Stimulated activated CD4-positive, alpha-beta T cell treated with anti-CD3 and anti-CD28 coated beads, Interleukin-1b, Interleukin-23, amount 100 ng/mL, for 24 hours (primary cell): ENCODE measurements at places on chromosomes 1 and 21.

- no peak for DNase-seq
These were observed 3.3 kb downstream of the DPH5 start for GRCh38 chr1:101022294-101022693.

GRCh38 chr1:48164571-48164970 is 57.9 kb upstream of the SLC5A9 start:
- DNase-seq = no peak

DNA sequence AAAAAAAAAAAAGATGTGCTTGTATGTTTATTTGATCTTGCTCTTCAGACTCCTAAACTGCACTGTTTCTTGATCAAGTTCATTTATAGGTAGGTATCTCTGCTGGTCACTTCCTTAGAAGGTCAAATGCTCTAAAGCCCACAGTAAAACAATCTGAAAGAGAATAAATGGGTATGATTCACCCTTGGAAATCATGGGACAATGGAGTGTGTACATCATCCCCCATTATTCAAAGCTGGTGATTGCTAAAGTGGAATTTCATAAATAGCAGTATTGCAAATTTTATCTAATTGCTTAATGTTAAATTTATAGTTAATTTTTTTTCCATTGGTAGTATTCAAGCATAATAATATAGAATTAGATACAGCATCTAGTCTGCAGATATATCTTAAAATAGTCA is 53.4 kb downstream of the MIER1 start:
- no peak for DNase-seq

DNA sequence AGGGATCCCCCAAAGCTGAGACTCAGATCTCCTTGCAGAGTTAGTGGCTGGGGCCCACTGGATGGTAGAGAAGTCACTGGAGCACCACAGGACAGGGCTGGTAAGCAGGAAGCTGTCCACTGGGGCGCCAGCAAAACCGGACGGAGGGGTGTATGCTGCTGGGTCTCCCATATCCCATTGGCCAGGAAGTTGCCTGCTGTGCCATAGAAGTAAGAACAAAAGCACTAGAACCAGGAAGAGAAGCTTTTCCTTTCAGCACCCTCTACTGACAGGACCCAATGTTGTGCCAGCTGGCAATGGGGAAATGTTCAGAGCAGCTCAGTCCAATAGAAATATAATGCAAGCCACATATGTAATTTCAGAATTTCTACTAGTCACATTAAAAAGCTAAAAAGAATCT is 146.6 kb downstream of the SPATA46 start:
- no peak for DNase-seq

GRCh38 chr1:23799570-23800399 is 769 bp downstream of the GALE start:
- DNase-seq = no peak

- DNase-seq = no peak
These were observed 9.6 kb downstream of the GSTM2 start for GRCh38 chr1:109677459-109677858.

- DNase-seq = no peak
These were observed 3.3 kb downstream of the PLK3 start for GRCh38 chr1:44803312-44804095.

- DNase-seq = no peak
These were observed 43.0 kb downstream of the ATG4C start for GRCh38 chr1:62826901-62827300.
